ENCODE measurements at places on chromosomes 12 and 14.

- DNase-seq, result no peak
These were observed 10.5 kb downstream of the MTRFR start for GRCh38 chr12:123243671-123244262.

DNA sequence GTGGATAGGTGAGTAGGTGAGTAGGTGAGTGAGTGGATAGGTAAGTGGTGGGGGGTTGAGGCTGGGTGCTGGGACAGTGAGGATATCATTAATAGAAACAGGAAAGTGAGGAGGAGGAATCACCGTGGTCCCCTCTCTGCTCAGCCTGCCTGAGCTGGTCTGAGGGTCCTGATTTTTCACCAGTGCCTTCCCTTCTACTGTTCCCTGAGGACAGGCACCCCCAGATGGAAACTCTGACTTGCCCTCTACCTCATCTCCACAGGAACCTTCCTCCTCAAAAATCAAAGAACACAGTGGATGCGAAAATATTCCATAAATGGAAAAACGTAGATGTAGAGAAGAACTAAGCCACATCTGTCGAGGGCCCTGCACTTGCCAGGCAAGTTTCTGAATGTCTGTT is 1.9 kb downstream of the GPR68 start:
- no peak for DNase-seq

GRCh38 chr12:41701943-41702601 is 442.6 kb downstream of the GXYLT1 start:
- DNase-seq, result no peak

DNA sequence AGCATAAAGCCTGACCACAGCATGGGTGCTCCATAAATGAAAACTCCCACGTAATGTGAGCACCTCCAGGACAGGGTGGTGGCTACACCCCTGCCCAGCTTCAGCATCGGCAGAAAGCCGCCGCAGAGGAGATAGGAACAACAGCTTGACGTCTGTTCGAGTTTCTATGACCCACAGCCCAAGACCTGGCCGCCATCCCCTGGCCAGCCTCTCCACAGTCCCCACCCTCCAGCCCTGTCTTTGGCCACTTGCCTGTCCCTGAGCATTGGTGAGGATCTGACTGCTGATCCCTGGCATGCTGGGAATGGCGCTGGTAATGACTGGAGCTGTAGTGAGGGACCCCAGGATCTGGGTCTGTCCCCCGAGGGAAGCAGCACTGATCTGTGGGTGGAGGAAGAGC is 21.3 kb downstream of the POU6F1 start:
- DNase-seq, result no peak

GRCh38 chr12:79925492-79925891 is 9.4 kb downstream of the PPP1R12A start:
- DNase-seq, result no peak

GRCh38 chr14:39722547-39723273 is 290.5 kb upstream of the FBXO33 start:
- DNase-seq, result no peak

DNA sequence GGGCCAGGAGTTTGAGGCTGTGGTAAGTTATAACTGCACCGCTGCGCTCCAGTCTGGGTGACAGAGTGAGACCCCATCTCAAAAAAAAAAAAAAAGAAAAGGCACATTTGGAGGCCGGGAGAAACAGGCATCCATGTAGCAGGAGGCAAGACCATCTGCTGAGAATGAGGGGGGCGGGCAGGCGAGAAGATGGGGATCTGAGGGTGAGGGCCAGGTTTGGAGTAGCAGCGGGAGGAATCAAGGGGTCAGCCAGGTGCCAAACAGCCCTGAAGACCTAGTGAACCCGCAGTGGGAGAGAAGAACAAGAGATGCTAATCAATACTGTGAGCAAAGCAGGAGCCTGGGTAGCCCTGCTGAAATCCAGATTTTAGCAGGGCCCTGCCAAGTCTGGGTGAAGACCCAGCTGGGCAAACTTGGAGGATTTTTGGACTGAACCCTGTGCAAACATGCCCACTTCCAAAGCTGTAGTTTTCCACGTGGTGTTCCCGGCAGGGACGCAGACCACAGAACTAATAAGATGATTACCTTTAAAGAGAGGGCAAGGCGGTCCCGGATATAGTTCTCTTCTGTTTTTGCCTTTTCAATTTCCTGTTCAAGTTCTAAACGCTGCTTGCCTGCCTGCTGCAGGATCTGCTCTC is 61.0 kb downstream of the NIN start:
- DNase-seq, result no peak

DNA sequence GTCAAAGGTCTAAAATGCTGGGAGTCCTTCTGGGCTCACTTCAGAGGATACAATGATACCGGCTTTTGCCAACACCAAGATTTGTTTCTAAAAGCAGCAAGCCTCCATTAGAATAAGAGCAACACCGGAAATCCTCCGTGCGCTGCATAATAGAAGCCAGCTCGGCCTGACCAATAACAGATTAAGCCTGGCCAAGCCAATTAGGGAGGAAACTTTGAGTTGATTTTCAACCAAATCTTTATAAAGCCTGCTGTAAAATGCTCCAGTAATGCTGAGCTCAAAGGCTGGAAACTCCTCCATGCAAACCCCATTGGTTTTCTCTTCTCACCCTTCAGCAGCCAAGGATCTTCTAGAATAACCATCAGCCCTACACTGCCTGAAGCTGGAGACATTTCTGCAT is 150.1 kb downstream of the NTF3 start:
- DNase-seq, result no peak

DNA sequence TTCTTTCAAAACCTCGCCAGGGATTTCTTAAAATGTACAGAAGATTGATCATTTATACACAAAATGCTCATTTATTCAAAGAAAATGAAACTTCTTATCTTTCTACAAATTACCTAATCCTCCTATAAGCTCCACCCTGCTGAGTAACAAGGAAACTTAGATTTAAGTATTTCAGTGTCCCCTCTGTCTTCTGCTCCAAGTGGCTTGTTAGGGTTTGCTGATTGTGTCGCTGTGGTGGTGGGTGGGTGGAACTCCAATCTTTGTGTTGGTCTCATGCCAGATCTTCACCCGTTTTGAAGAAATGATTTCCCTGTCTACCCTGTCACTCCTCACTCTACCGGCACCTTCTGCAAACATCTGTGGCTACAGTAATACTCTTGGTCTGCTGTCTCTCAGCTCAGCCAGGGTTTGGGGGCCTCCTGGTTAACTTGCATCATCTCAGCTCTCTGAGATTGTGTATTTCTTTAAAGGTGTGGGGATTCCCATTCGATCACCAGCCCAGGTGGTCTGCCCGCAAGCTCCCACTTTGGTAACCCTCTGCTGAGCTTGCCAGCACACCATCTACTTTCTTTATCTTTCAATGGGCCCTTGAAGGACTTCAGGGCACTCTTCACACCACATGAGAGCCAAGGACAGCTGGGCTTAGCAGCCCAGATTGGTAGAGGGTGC is 73.8 kb downstream of the DRAM1 start:
- no peak for DNase-seq

DNA sequence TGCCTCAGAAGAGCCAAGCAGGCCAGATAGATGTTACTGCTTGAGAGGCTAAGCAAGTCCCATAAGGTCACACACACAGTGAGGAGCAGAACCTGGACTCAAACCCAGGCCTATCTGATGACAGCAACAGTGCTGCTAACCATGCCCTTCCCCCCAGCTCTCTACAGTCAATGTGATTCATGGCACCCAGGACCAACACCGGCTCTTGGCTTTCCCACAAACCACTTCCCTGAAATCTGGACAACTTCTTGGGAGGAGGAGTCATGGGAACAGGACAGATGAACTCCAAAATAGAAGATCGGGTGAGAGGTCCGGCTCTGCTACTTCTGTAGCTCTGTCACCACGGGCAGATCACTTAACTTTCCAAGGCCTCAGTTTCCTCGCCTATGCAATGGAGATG is 716 bp upstream of the PTGDR start:
- DNase-seq, result no peak

DNA sequence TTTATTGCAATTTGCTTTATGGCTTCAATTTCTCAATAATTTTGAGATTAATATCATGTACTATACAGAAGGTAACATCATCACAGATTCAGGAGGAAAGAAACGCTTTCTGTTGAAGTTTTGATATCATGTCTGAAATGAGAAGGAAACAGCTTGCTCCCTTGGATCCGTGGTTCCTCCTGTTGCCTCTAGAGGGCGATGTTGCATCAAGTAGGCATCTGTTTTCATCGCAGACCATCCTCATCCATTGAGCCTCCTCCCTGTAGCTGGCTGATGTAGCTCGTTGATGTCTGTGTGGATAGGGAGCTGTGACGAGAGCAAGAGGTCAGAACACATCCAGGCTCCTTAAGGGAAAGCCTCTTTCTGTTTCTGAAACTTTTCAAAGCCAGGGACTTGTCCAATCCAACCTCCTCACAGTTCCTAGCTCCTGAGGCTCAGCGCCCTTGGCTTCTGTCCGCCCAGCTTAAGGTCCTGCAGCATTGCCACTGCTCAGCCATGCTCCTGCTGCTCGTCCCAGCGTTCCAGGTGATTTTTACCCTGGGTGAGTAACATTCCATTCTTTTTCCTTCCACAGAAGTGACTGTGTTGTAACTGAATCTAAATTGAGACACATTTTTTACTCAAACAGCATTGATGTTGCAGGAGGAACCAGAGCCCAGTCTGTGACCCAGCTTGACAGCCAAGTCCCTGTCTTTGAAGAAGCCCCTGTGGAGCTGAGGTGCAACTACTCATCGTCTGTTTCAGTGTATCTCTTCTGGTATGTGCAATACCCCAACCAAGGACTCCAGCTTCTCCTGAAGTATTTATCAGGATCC is 304.8 kb upstream of the OR4E1 start:
- DNase-seq, result no peak

- no peak for DNase-seq
These were observed 197.3 kb upstream of the ARHGAP5 start for GRCh38 chr14:31879661-31880348.

- DNase-seq, result no peak
These were observed 27.4 kb downstream of the SLC41A2 start for GRCh38 chr12:104930388-104931326.

- DNase-seq, result no peak
These were observed 84.8 kb downstream of the SMOC1 start for GRCh38 chr14:69963966-69964365.

DNA sequence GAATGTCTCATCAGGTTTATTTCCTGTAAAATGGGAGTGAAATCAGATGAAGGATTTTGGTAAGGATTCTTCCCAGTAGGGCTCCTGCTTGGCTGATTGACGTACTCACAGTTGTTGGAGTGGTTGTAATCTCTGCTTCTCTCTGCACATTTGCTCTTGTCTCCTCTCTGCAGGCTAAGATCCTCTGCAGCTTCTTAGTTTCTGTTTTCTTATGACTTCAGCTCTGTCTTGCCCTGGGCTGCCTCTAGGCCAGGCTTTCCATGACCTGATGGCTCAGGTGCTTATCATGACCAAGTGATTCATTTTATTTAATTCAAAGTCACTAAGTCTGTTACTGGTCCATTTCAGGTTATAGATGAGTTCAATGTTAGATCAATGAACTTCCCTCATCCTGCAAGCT is 394.5 kb upstream of the DDHD1 start:
- no peak for DNase-seq

DNA sequence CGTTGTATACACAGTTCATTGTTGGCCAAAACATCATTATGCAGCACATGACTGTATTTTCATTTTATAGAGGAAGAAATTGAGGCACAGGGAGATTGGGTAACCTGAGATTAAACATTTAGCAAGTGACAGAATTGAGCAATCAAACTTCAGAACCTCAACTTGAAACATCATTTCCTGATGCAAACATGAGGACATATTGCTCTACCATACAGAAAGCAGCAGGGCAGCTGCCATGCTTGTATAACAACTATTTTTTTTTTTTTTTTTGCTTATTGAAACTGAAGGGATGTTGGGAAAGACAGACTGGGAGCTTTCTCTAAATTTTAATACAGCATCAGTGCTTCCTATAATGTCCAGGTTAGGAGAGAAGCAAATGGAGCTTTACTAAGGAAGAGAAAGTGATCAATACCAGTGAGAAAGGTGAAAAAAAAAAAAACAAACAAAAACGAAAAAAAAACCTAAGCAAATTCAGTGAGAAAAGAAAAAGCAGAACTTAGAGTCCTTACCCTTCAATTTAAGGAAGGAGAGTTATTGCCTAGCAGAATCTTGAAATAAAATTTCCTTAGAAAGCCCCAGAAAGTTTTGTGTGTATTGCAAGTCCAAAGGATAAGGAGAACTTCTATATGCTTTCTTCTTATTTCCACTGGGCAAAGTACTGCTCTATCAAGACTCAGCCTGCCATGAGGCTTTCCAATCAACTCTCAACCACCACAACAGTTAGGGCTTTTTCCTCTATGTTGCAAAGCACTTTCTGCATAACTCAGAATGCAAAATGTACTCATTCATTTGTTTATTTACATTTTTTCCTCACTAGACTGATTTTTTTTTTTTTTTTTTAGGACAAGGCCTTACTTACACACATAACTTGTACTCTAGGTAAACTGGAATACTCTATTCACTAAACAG is 21.6 kb downstream of the BTG1 start:
- DNase-seq, result peak; percentile 87

DNA sequence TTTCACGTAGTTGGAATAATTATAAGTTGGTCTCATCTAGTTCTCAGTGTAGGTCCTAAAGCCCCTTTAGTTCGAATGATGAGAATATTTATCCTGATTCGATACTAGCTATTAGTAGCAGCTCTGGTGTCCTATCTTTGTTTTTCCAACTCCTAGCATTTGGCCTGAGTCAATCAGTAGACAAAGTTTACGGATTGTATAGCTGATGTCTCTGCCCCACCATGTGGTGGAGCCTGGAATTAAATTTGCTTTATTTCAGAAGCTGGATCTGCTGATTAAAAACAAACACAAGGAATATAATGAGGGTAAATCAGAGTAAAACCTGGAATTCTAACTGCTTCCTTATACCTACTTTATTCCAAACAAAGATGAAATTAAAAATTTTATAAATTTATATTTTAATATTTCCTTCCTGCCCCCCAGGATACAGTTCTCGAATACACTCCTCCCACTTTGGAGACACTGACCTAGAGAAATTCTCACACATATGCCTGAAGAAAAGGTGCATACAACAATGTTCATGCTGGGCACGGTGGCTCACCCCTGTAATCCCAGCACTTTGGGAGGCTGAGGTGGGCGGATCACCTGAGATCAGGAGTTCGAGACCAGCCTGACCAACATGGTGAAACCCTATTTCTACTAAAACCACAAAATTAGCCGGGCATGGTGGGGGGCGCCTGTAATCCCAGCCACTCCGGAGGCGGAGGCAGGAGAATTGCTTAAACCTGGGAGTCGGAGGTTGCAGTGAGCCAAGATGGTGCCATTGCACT is 7.6 kb upstream of the BRMS1L start:
- DNase-seq, result no peak

GRCh38 chr12:67420506-67420905 is 151.3 kb downstream of the CAND1 start:
- no peak for DNase-seq
